ENCODE measurements at places on chromosomes 7 and 10. TPM values are rescaled to one million over a fixed set of nuclear protein-coding genes. Genes with fewer than 3 reads are reported as not detected.

GRCh38 chr7:93566876-93567275, 7.6 kb downstream of the CALCR start:
- no peaks in the 10 kb centered on the region for H3K36me3 ChIP-seq
- DNase-seq: no peak
- no peaks in the 10 kb centered on the region for H3K4me1 ChIP-seq
- H3K27me3 ChIP-seq: peaks cover 6% of the 10 kb centered on the region

Gene CCNJ
- total RNA-seq: 2.4 TPM

GRCh38 chr7:45278763-45279398, 121.3 kb downstream of the RAMP3 start:
- no peaks in the 10 kb centered on the region for H3K36me3 ChIP-seq
- no peak overlapping the region for H3K27ac ChIP-seq
- no peaks in the 10 kb centered on the region for H3K27me3 ChIP-seq
- no peak for DNase-seq
- no peaks in the 10 kb centered on the region for H3K4me1 ChIP-seq
- H3K4me3 ChIP-seq: no peak overlapping the region

DNA sequence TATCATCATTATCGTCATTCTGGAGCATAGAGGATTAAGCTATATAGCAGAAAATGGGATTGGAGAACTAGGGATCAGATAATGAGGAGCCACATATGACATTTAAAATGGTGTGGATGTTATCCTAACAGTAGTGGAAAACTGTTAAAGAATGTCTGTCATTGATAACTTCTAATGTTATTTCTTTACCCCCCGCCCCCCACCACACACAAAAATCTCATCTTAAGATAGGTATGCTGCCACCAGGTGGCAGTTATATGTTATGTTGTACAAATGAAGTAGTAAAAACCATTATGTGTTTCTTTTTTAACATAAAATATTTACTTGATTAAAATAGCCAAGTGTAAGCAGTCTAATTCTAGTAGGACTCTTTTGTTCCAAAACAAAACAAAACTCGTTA, 13.0 kb downstream of the AKAP9 start:
- H3K27ac ChIP-seq: no peak overlapping the region
- no peaks in the 10 kb centered on the region for H3K27me3 ChIP-seq
- no peak overlapping the region for H3K4me3 ChIP-seq
- no peak for DNase-seq
- no peaks in the 10 kb centered on the region for H3K36me3 ChIP-seq

DNA sequence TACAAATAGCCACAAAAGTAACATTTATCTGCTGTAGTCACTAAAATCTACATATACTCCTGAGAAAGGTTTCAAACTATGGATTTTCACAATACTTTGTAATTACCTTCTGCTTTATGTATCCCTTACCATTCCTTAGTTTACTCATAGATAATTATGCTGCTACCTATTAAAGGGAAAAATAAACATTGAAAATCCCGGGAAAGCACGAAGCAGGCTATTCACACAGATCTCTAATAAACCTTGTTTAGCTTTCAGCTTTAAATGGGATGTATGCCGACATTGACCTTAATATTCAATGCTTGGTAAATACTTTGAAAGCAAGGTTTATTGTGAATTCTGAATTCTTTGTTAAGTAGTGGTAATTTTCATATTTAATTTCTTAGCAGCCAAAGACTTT, 58.5 kb upstream of the SMIM30 start:
- DNase-seq: no peak
- H3K27me3 ChIP-seq: no peaks in the 10 kb centered on the region
- H3K4me1 ChIP-seq: no peaks in the 10 kb centered on the region
- H3K4me3 ChIP-seq: no peak overlapping the region

Gene RTKN2
- total RNA-seq: not detected

DNA sequence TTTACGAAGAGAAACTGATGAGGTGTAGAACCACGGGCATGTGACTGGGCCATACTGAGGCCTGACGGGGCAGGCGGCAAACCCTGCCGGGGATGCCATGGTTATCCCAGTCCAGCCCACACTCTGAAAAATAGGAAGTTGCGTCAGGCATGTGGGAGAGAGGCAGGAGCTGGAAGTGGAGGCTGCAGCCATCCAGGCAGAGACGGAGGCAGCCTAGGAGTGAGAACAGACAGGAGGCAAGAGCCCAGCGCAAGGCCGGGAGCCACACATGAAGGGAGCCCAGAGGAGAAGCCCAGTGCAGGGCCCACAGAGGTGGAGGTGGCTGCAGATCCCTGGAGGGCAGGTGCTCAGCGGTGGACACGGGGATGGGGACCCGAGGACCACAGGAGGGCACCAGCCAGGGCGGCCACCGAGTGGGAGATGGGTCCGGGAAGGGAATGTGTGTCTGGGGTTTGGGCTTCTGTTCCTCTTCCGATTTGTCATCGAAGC, 175.2 kb upstream of the PPP2R2D start:
- no peak for DNase-seq
- no peaks in the 10 kb centered on the region for H3K36me3 ChIP-seq
- no peaks in the 10 kb centered on the region for H3K4me1 ChIP-seq

GRCh38 chr10:71963351-71964097, 671 bp upstream of the CHST3 start:
- H3K36me3 ChIP-seq: no peaks in the 10 kb centered on the region
- peaks cover 53% of the 10 kb centered on the region for H3K4me1 ChIP-seq
- DNase-seq: peak; percentile 77
- peak overlapping the region; percentile 71 for H3K4me3 ChIP-seq
- H3K27ac ChIP-seq: peak overlapping the region; percentile 99

GRCh38 chr10:21985541-21985940, 18.0 kb downstream of the DNAJC1 start:
- H3K36me3 ChIP-seq: no peaks in the 10 kb centered on the region
- no peak for DNase-seq
- peaks cover 8% of the 10 kb centered on the region for H3K4me1 ChIP-seq
- no peak overlapping the region for H3K4me3 ChIP-seq

DNA sequence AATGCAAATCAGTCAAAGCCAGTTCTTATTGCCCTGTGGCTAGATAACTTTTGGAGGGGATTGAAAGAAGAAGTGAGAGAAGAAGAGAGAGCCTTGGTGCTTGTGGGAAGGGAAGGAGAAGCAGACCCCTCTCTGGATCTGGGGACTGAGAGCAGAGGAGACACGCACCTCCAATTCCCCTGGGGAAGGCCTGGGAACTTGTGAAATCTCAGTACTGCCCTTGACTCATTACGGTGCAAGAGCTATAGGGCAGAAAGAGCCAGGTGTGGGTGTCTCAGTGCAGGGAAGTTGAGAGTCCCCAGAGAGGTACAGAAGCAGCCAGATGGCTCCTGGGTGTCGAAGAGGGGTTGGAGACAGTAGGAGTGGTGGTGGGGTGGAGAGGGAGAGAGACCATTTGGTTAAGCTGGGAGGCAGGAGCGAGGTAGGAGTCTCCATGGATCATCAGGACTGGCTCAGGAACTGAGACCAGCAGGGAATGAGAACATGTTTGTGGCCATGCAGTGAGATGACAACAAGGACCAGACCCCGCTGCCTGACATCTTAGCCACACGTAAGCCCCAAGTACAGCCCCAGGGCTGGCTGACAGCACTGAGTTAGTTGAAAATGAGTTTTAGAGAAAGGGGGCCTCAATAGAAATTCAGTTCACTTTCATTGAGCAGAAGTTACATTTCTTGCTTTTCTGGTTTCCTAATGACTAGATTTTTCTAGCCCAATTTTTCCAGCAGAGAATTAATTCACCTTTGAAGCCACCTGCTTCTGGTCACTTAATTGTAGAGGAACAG, 238.2 kb downstream of the BUB3 start:
- H3K36me3 ChIP-seq: no peaks in the 10 kb centered on the region
- H3K27me3 ChIP-seq: peaks cover 2% of the 10 kb centered on the region
- no peaks in the 10 kb centered on the region for H3K4me1 ChIP-seq
- no peak overlapping the region for H3K4me3 ChIP-seq
- H3K27ac ChIP-seq: no peak overlapping the region
- no peak for DNase-seq

GRCh38 chr7:66359656-66360211, 154.6 kb downstream of the TPST1 start:
- no peaks in the 10 kb centered on the region for H3K27me3 ChIP-seq
- no peak for DNase-seq
- H3K4me3 ChIP-seq: no peak overlapping the region
- H3K4me1 ChIP-seq: peaks cover 7% of the 10 kb centered on the region

DNA sequence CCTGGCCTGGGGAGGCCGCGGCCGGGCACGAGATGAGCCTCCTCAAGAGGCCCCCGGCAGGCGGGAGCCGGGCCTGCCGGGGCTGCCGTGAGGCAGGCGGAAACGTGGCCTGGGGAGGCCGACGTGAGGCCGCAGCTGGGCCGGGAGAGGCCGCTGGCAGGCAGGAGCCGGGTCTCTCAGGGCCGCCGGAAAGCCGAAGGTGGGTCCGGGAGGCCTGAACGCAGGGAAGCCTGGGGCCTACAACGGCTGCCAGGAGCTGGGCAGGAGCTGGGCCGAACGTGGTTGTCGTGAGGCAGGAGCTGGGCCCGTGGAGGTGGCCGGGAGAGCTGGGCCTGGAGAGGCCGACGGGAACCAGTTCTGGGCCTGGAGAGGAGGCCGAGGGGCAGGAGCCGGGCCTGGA, 171.9 kb downstream of the TPST1 start:
- DNase-seq: no peak
- H3K36me3 ChIP-seq: peaks cover 38% of the 10 kb centered on the region
- H3K27me3 ChIP-seq: no peaks in the 10 kb centered on the region
- no peaks in the 10 kb centered on the region for H3K4me1 ChIP-seq
- no peak overlapping the region for H3K4me3 ChIP-seq
- no peak overlapping the region for H3K27ac ChIP-seq

Gene ADIRF
- total RNA-seq: 38.6 TPM

DNA sequence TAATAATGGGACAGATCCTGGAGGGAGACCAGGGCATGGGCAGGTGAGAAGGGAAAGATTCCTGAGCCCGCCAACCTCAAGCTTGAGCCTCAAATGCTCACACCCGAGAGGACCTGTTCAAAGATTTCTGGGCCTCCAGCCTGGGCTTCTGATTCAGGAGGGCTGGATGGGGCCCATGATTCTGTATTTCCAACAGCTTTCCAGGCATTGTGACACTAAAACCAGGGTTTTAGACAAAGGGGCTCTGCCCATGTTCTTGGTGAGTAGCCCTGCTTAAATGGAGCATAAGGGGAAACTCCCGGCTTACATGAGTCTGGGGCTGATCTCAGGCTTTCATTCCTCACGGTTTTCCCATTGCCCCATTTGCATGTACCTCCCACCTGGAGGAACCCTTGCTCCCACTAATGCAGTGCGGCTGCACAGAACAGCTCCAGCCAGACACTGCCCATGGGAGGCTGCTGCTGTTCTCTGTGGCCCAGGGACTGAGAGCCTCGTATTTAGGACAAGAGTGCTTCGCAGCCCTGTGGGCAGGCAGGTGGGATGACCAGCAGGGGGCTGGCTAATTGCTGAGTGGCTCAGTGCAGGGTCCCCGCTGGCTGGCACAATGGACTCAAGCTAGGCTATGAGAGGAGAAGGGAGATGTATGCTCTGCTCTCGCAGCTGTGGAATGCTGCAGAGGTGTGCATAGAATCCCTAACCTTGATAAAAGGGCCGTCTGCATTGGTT, 135.3 kb upstream of the COBL start:
- H3K4me1 ChIP-seq: no peaks in the 10 kb centered on the region
- H3K36me3 ChIP-seq: no peaks in the 10 kb centered on the region
- H3K27me3 ChIP-seq: peaks cover 24% of the 10 kb centered on the region
- no peak for DNase-seq
- H3K4me3 ChIP-seq: no peak overlapping the region

DNA sequence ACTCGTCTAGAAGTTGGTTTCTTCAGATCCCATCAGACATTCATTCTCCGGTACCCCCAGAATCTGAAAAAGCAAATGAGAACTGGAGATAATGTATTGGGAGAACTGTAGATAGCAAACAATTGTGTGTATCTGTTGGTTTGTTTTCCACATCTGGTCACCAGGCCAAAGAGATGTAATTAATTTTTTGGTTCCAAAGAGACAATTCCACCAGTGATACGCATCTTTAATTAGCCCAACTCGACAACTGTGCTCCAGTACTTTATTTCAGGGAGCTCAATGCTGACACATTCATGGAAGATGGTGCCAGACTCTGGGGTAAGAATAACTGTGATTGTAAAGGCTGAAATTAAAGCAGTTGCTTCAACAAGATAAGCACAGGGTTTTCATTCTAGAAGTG, 74.5 kb downstream of the NPTX2 start:
- no peak overlapping the region for H3K27ac ChIP-seq
- no peaks in the 10 kb centered on the region for H3K27me3 ChIP-seq
- no peaks in the 10 kb centered on the region for H3K4me1 ChIP-seq

DNA sequence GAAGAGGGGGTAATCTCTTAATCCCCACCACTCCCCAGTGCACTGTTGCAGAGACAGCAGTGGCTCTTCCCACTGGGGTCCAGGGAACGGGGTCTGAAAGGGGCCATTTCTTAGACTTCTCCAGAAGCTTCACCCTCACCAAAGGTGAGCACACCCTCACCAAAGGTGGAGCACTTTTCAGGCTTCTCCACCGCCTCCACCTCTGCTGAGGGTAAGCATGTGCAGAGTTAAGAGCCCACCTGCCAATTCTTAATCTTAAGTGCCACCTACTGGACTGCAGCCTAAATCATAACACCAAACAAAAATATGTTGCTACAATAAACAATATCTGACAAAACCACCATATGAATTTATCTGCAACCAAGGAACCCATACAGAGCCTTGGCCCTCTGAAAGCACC, 27.0 kb downstream of the SNX13 start:
- H3K27ac ChIP-seq: no peak overlapping the region
- H3K36me3 ChIP-seq: no peaks in the 10 kb centered on the region
- no peak for DNase-seq
- H3K27me3 ChIP-seq: no peaks in the 10 kb centered on the region
- H3K4me1 ChIP-seq: peaks cover 5% of the 10 kb centered on the region

DNA sequence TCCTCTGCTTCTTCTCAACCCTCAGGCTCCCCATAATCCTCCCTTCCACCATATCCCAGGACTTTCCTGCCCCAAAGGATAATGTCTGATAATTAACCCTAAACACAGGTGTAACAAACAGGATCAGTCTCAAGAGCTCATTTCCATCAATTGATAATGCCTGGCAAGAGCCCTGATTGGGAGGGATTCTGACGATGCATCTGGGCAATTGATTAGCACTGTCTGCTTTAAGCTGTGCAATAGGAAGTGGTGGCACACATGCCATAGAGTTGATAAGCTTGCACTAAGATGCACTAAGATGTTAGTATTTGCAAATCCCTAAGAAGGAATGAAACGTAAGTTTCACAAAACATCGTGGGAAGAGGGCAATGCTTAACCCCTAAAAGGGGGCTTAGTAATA, 27.4 kb upstream of the EGR2 start:
- DNase-seq: no peak
- H3K27ac ChIP-seq: no peak overlapping the region
- no peaks in the 10 kb centered on the region for H3K27me3 ChIP-seq
- H3K4me1 ChIP-seq: no peaks in the 10 kb centered on the region

GRCh38 chr10:99977916-99978315, 31.8 kb downstream of the DNMBP start:
- H3K27ac ChIP-seq: peak overlapping the region; percentile 71
- no peaks in the 10 kb centered on the region for H3K36me3 ChIP-seq
- H3K4me1 ChIP-seq: peaks cover 67% of the 10 kb centered on the region
- no peak overlapping the region for H3K4me3 ChIP-seq

Gene ZNF365
- total RNA-seq: 0.32 TPM

Gene GBF1
- 45.6 TPM for total RNA-seq
